ENCODE measurements at places on chromosomes 4 and X.

DNA sequence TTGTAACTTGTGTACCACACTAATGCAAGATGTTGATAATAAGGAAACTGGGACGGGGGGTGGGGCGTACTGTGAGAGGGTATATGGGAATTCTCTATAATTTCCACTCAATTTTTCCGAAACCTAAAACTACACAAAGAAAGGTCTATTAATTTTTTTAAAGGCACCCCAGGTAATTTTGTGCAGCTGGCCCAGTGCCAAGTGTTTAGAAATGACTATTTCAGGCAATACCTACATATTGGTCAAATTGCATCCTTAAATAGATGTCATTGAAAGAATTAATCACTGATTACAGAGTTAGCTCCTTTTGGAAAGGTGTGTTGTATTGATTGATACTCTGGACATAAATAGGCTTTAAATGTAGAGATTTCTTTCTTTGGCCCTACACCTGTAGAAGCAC is 10.1 kb upstream of the MTMR1 start:
- no peak for DNase-seq

DNA sequence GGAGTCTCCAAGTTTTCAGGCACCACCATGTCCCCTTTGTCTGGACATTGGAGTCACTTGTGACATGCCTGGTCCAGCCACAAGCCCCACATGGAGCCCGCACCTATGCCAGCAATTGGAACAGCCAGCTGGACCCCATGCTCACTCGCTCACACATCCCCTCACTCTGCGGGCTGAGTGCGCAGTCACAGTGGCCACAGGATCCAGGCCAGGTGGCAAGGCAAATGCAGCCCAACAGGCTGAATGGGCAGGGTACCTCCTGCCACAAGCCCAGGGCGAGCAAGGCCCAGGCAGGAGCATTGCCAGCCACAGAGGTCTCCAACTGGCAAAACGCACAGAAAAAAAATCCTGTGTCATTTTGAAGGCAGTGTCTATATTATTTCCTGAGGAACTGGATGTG is 82.0 kb downstream of the ANXA10 start:
- no peak for DNase-seq

GRCh38 chrX:10395179-10395578 is 225.2 kb downstream of the MID1 start:
- no peak for DNase-seq

- DNase-seq, result no peak
Measured at GRCh38 chr4:8507196-8507570, 66.6 kb downstream of the TRMT44 start.

- DNase-seq, result no peak
Measured at GRCh38 chrX:39309721-39310152, 508.5 kb downstream of the MID1IP1 start.

Data from RKO (cell line).